Globus pallidus (tissue), 1 donor: ENCODE measurements at places on chromosomes 1 and 21.
A peak's percentile ranks its signal among the peaks of the same experiment; 100 is the strongest.

GRCh38 chr1:160097911-160098851, at the start of gene IGSF8:
IGSF8 (minus strand) TSS chr1:160098619; CDS start chr1:160098472, 147 bp downstream.
- peak; percentile 91 for DNase-seq

DNA sequence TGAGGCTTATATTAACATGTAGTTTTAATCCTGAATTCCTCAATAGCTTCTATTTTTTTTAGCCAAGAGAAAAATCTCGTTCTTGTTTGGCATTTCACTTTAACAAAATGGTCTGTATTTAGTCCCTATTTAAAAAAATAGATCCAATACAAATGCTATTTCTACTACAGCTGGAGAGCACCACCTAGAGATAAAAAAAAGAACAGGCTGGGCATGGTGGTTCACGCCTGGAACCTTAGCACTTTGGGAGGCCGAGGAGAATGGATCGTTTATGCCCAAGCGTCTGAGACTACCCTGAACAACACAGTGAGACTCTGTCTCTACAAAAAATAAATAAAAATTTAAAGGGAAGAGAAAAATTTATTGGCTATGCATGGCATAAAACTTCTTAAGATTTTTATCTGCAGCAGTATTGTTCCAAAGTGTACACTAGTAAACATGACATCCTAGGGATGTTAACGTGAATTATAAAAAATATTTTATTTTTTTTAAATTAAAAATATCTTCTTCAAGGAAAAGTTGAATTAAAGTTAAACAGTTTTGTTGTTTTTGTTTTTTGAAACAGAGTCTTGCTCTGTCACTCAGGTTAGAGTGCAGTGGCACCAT, 4.4 kb downstream of the ST7L start:
- no peak for DNase-seq

- no peak for DNase-seq
These were observed 43.1 kb upstream of the BCL10 start for GRCh38 chr1:85319491-85319890.

GRCh38 chr1:96772972-96773371, 51.4 kb downstream of the PTBP2 start:
- no peak for DNase-seq

GRCh38 chr1:12112711-12113161, 49.6 kb downstream of the TNFRSF8 start:
- DNase-seq, result peak; percentile 24

GRCh38 chr21:33025489-33026442, at the start of gene OLIG2:
OLIG2 (plus strand) TSS chr21:33025935; CDS start chr21:33026863, 928 bp downstream.
- DNase-seq, result peak; percentile 99

DNA sequence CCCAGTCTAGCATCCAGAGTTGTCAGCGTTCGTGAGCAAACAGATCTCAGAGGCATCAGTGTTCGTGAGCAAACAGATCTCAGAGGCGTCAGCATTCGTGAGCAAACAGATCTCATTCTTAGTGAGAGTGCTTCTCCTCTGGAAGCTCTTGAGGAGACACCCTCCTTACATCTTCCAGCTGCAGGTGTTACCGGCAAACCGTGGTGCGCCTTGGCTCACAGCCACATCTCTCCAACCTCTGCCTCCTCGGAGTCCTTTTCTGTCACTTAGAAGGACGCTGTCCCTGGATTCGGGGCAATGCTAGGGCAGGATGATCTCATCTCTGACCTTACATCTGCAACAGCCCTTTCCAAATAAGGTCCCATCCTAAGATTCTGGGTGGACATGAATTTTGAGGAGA, 14.6 kb upstream of the UMODL1 start:
- no peak for DNase-seq

- no peak for DNase-seq
These were observed 11.0 kb downstream of the LDLRAP1 start for GRCh38 chr1:25554430-25554780.

- no peak for DNase-seq
These were observed 76.8 kb upstream of the IVNS1ABP start for GRCh38 chr1:185393815-185394214.

DNA sequence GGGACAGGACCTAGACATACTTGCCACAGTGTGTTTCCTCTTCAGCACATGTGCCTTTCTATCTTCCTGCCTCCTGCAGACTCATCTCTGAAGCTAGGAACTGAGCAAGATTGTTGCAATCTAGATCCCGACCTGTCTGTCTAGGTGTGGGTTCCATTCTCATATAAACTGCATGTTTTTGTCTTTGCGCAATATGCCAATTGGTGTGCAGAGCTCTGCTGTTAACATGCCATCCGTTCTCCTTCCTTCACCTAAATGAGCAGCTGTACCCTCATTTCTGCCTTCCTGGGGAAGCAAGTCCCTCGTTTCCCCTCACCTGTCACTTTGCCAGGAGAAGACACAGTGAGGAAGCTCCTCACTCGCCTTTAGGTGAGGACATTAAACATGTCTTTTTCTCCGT, 55.5 kb downstream of the SLC35F3 start:
- DNase-seq, result no peak

DNA sequence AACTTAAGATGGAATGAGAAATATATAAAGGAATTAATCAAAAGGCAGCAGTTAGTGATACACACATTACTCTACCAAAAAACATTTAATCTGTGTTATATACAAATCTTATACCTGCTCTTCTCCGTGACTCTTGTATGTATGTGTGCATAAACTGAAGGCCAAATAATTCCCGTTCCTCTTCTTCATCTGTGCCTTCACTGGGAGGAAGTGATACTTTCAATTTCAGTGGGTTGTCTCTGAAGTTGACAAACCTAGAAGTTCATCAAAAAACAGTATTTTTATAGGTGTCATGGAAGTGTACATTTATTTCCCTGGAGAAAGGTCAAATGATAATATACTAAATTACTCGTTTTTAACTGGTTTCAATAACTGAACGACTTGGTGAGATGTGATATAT, 19.3 kb downstream of the TRMT13 start:
- peak; percentile 7 for DNase-seq

DNA sequence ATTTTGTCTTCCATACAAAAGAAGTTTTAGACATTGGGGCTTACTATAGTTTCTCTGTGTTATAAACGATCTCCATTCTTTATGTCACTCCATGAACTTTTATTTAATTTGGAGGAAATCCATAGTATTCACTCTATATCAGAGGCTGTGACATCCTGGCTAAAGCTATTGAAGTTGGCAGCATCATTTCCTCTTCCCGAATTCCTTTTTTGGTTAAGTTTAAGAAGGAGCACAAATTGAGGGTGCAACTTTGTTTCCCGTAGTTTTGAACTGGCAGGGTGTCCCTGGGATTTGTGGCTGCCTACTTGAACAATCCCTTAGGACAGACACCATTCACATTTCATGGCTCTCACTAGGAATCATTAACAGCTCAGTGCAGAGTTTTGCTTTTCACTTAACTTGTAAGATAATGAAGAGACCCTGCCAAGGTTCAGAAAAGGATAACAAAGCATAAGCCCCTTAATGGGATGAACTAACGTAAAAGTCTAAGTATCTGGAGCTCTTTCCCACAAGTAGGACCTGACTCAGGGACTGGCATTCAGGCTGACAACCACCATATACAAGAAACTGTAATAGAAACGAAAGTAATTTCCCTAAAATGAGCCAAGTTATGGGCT, 13.9 kb downstream of the S1PR1 start:
- no peak for DNase-seq

- no peak for DNase-seq
These were observed 145.8 kb upstream of the WNT4 start for GRCh38 chr1:22288593-22289241.

GRCh38 chr1:217184854-217185253, 446.0 kb downstream of the GPATCH2 start:
- DNase-seq, result peak; percentile 5

- no peak for DNase-seq
These were observed 110.2 kb upstream of the L1TD1 start for GRCh38 chr1:62084310-62084890.

DNA sequence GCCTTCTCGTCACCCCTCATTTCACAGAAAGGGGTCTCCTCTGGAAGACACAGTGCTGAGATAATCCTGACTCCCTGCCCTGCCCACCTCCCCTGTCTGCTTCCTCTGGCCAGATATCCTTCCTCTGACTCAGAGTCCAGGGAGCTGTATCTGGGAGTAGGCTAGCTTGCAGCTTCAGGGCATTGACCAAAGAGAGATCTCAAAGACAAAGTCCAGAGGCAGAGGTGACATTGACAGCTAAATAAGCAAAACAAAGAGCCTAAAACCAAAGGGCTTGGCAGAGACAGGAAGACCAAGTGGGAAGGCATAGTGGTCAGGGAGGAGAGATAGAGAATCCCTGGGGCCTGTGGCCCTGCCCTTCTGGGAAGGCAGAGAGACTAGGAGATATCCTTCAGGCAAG, 64.9 kb downstream of the TNR start:
- DNase-seq, result no peak

GRCh38 chr21:42079939-42080787, 9.0 kb downstream of the UMODL1 start:
- DNase-seq, result no peak

GRCh38 chr1:70038025-70038424, 167.4 kb downstream of the LRRC40 start:
- no peak for DNase-seq
